ENCODE measurements at places on chromosomes 6 and 20.

DNA sequence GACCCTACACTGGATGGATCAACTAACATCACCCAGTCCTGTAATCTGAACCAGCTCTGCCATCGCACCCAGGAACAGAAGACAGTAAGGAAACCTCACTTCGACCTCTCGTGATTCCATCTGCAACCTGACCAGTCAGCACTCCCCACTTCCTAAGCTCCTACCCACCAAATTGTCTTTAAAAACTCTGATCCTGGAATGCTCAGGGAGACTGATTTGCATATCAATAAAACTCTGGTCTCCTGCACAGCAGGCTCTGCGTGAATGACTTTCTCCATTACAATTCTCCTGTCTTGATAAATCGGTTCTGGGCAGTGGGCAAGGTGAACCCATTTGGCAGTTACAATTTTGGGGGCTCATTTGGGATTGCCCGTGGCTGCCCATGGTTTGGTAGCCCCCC is 18.3 kb upstream of the AGPAT4 start:
- no peak for DNase-seq

- DNase-seq = no peak
These were observed 927 bp upstream of the MANEA start for GRCh38 chr6:95576218-95576997.

GRCh38 chr6:131172222-131172621 is 37.0 kb downstream of the AKAP7 start:
- no peak for DNase-seq

DNA sequence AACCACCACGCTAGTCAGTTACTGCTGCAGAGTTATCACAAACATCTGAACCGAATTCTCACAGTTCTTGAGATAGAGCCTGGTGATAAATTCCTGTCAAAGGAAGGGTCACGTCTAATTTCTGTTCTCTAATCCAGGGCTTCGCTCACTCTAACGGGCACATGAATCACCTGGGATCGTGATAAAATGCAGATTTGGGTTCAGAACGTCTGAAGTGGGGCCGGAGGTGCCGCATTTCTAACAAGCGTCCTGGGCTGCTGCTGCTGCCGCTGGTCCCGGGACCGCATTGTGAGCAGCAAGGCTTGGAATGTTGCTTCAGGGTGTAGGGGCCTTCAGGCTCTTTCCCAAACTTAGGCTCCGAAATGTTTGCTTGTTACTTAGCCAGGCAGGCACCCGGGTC is 264.1 kb downstream of the CDC5L start:
- no peak for DNase-seq

DNA sequence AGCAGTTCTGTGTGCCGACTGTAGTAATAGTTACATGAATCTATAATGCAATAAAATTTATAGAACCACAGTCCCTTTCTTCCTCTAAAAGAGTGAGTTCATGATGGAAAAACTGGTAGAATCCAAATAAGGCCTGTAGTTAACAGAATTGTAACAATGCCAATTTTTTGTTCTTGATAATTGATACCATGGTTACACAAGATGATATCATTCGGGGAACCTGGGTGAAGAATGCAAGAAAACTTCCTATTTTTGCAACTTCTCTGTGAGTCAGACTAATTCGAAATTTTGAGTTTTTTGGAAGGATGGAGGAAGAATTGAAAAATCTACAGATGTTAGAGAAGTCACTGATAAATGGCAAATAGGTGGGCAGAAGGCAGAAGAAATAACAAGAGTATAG is 381.8 kb downstream of the CDKAL1 start:
- DNase-seq = no peak

GRCh38 chr6:143867236-143867635 is 3.0 kb downstream of the ZC2HC1B start:
- no peak for DNase-seq

DNA sequence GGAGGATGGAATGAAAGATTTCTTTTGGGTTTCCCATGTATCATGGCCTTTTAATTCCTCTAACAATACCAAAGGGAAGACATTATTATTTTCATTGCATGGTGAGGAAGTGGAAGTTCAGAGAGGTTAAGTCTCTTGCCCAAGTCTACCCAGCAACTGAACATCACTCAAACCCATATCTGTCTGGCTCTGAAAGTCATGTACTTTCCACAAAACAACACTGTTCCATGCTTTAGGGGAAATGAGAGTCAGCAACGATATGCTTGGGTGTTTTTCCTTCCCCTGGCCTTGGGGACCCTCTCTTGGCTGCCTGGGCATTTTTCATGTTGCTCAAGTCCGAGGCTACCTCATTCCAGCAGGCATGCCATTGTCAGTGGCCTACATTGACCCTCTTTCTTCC is 118.8 kb downstream of the ADTRP start:
- no peak for DNase-seq

- DNase-seq = no peak
These were observed 110.2 kb upstream of the FOXQ1 start for GRCh38 chr6:1201547-1202200.
